ENCODE measurements at places on chromosomes 5 and 9.
A peak's percentile ranks its signal among the peaks of the same experiment; 100 is the strongest.

DNA sequence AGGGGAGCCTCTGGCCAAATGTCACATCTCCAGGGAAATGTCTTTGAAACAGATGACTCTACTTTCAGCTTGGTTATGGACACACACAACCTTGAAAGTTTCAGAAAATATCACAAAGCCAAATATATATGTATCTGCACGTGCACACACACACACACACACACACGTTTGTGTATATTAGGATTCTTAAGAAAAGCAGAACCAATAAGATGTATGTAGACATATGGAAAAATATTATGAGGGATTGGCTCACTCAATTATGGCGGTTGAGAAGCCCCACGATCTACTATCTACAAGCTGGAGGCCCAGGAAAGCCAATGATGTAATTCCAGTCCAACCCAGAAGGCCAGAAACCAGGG lies 194.9 kb downstream of the PALM2AKAP2 start:
- no peak for DNase-seq

- DNase-seq: no peak
These were observed 32.1 kb downstream of the NDST1 start for GRCh38 chr5:150540042-150540441.

DNA sequence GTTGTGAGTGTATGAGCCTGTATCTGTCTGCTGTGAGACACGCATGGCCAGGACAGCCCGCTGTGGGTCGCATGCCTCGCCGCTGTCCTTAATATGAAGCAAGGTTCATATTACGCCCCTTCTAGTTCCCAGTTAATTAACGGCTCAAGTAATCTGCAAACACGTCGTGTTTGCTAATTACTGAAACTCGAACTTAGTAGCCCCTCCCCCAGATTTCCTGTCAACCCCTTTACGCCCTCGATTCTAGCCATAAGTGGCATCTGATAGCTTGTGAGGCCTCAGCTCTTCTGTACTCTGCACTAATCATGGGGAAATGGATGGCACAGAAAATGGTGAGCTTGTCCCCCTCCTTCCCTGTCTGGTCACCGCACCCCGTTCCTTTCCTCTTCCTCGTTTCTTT lies 116.9 kb upstream of the OTULINL start:
- no peak for DNase-seq

- DNase-seq: no peak
These were observed 1.2 kb upstream of the DMRT1 start for GRCh38 chr9:840343-840742.

- peak; percentile 48 for DNase-seq
These were observed 56.4 kb downstream of the PFDN1 start for GRCh38 chr5:140246378-140247122.

DNA sequence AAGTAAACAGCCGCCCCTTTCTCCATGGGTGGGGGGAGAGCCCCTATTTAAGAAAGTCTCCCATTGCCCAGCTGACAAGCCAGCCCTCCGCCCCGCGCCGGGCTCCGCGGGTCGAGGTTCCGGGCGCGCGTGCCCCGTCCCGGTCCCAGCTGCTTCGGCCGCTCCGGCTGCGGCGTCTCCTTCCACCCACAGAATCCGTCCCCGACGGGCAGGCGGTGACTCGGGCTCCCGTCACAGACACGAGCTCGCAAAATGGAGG lies 223 bp downstream of the NR3C1 start:
- no peak for DNase-seq

GRCh38 chr9:112443200-112443599 lies 43.4 kb upstream of the KIAA1958 start:
- no peak for DNase-seq

- no peak for DNase-seq
These were observed 1.2 kb downstream of the RIC1 start for GRCh38 chr9:5630081-5630507.

- no peak for DNase-seq
These were observed 407.1 kb upstream of the TRPC7 start for GRCh38 chr5:136772491-136772890.

DNA sequence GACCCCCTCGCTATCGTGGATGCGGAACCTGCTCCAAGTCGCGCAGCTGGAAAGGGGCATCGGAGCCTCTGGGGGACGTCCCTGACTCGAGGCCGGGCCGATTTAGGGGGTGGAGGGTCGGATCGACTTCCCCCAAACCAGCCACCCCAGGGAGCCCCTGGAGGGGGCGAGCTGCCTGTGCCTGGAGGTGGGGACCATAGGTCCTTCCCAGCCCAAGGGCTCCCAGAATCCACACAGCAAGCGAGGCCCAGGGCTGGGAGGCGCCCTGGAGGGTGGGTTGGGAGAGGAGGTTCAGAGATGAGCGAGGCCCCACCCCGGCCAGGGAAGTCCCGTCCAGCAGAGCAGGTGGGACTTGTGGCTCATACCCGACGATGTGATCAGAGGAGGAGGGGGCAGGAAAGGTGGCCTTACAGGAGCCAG lies 147.6 kb downstream of the GAPVD1 start:
- DNase-seq: no peak

DNA sequence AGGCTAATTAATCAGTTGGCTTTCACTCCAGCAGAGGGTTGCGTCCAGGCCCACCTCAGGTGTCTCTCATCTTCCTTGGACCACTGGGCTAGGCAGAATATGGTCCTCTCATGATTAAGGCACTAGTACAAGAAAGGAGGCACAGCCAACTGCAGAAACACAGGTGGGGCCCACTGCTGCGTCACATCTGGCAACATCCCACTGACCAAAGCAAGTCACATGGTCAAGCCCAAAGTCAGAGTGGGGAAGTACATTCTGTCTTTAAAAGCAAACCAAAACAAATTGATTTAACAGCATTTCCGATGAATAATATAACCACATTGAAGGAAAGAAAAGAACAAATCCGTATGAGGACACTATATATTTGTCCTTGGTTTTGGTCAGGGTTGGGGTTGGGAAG lies 28.0 kb upstream of the UBTD2 start:
- DNase-seq: no peak

- no peak for DNase-seq
These were observed 209.6 kb upstream of the TNC start for GRCh38 chr9:115327436-115328122.

- no peak for DNase-seq
These were observed 53.7 kb downstream of the SYK start for GRCh38 chr9:90855208-90855902.

GRCh38 chr5:17735761-17736160 lies 101.5 kb downstream of the TAF11L14 start:
- no peak for DNase-seq

DNA sequence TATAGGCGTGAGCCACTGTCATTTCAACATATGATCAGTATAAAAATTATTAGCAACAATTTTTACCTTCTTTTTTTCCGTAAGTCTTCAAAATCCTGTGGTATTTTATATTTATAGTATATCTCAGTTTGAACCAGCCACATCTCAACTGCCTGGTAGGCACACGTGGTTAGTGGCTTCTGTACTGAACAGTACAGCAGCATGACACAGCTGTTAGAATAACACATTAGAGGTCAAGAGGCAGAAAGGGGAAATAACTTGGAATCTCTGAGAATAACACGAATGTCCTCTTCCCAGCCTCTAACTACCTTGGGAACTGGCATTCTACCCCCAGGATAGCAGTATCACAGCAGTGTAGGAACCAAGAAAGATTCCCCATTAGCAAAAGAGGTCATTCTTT lies 108.5 kb upstream of the IQGAP2 start:
- no peak for DNase-seq

- DNase-seq: no peak
These were observed 9.6 kb upstream of the ADRB2 start for GRCh38 chr5:148816782-148817181.
